ENCODE measurements at places on chromosomes 12 and 14. TPM values are rescaled to one million over a fixed set of nuclear protein-coding genes. Genes with fewer than 3 reads are reported as not detected.

Gene LHX5
- total RNA-seq: not detected

Gene LARP4
- 99.4 TPM for total RNA-seq

Gene WNT5B
- total RNA-seq: 0.76 TPM

Gene PTMS
- 235 TPM for total RNA-seq

Gene RBP5
- total RNA-seq: 1.2 TPM

Gene CLMN
- 0.51 TPM for total RNA-seq

Gene ASPG
- total RNA-seq: not detected

Gene RARG
- 38.5 TPM for total RNA-seq

Gene FAM181A
- total RNA-seq: not detected

All from activated T-helper 2 cell treated with anti-CD3 and anti-CD28 coated beads, Interferon-gamma antibody, Interleukin-2, Interleukin-4, amounts not matched to agents 10 μg/mL and 5 μg/mL and 100 μg/mL, durations not matched to agents 14 hours and 24 hours and 36 hours (primary cell).